ENCODE measurements at places on chromosomes 4 and X.

- no peak for DNase-seq
Observed at GRCh38 chrX:112636288-112636687, 43.5 kb downstream of the LHFPL1 start.

GRCh38 chr4:108763226-108763593 lies 357 bp upstream of the ETNPPL start:
- DNase-seq = no peak

- DNase-seq = no peak
Observed at GRCh38 chrX:87728459-87728858, 210.9 kb downstream of the KLHL4 start.

DNA sequence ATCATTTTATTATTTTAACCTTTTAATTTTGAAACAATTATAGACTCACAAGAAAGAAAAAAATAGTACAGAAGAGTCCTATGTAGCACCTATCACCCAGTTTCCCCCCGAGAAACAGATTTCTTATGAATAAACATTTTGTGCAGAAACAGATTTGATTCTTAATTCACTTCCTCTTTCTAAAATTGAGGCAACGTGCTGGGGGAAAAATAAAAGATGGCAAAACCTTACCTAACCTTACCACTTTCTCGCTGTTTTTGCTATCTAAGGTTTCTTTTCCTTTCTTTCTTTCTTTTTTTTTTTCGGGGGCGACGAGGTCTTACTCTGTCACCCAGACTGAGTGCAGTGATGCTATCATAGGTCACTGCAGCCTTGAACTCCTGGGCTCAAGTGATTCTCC lies 4.3 kb upstream of the CLNK start:
- DNase-seq = no peak
